ENCODE measurements at places on chromosomes 7 and 10. TPM values are rescaled to one million over a fixed set of nuclear protein-coding genes. Genes with fewer than 3 reads are reported as not detected.
A peak's percentile ranks its signal among the peaks of the same experiment; 100 is the strongest.

Gene ZNF282
- polyA plus RNA-seq = 2.5 TPM

Gene KCND2
- 5.7 TPM for polyA plus RNA-seq

Gene SPDYE9
- polyA plus RNA-seq = 0.86 TPM

Gene C7orf33
- not detected for polyA plus RNA-seq

Gene CHCHD2
- 1,201 TPM for polyA plus RNA-seq

Gene ZNF25
- polyA plus RNA-seq = 2.9 TPM

GRCh38 chr10:127812041-127812440 is 75.1 kb downstream of the FOXI2 start:
- H3K27ac ChIP-seq = no peak overlapping the region
- no peaks in the 10 kb centered on the region for H3K36me3 ChIP-seq
- H3K4me3 ChIP-seq = no peak overlapping the region
- H3K27me3 ChIP-seq = no peaks in the 10 kb centered on the region

DNA sequence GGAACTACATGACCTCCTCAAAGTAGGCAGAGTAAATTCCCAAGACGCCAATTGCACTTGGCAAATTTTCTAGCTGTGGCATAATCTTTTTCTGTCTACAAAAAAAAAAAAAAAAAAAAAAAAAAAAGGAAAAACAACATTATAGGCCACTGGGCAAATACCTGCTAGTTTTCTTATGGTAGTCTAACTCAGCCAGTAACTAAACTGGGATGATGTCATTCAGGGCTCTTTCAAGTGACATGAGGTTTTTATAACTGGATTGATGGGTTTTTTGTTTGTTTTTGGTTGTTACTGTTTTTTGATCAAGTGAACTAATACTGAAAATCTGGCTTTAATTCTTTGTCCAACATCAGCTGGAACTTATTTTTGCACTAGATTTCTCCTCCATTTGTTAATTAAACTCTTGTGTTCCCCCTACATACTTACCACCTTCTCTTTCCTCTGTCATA is 7.4 kb upstream of the VIM start:
- H3K4me3 ChIP-seq = no peak overlapping the region
- H3K27me3 ChIP-seq = no peaks in the 10 kb centered on the region
- no peaks in the 10 kb centered on the region for H3K36me3 ChIP-seq
- H3K4me1 ChIP-seq = peaks cover 11% of the 10 kb centered on the region
- H3K27ac ChIP-seq = no peak overlapping the region

DNA sequence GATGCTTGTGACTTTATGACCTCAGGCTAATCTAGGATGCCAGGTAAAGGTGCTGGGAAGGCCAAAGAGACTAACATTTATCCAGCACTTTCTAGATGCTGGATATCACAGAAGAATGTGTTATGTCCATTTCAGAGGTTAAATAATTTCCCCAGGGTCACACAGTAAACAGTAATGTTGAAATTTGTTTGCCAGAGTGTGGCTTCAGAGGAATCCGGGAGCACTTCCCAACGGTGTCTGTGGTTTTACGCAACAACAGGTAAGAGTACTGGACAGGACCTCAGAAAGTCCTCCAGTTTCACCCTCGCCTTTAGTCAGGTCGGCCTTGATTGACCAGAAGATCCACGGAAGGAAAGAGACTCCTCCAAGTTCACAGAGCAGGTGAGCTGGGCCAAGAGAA is 1.7 kb downstream of the SHTN1 start:
- no peak overlapping the region for H3K27ac ChIP-seq
- H3K27me3 ChIP-seq = peaks cover 9% of the 10 kb centered on the region
- H3K4me3 ChIP-seq = no peak overlapping the region
- no peaks in the 10 kb centered on the region for H3K4me1 ChIP-seq
- DNase-seq = no peak

- no peak overlapping the region for H3K27ac ChIP-seq
- DNase-seq = no peak
- no peaks in the 10 kb centered on the region for H3K36me3 ChIP-seq
- H3K4me3 ChIP-seq = no peak overlapping the region
- H3K4me1 ChIP-seq = no peaks in the 10 kb centered on the region
- H3K27me3 ChIP-seq = no peaks in the 10 kb centered on the region
Observed at GRCh38 chr7:55056577-55057480, 38.0 kb downstream of the EGFR start.

DNA sequence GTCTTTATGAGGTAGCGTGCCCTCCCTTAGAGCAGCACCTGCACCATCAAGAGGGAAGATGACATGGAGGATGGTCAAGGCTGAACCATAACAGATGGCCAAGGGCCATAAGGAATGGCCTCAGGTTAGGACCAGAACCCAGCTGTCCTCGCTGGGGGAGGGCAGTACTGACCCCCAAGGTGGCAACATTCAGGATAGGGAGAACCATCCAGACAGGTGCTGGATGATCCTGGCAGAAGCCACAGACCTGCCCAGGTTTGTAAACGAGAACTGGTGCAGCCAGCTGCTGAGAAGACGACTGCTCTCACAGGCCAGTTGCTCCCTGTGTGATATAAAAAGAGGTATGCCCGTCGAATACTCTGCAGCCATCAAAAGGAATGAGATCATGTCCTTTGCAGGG is 320.4 kb downstream of the GLRX3 start:
- no peaks in the 10 kb centered on the region for H3K27me3 ChIP-seq
- H3K27ac ChIP-seq = no peak overlapping the region
- no peaks in the 10 kb centered on the region for H3K36me3 ChIP-seq
- DNase-seq = no peak

GRCh38 chr7:64951250-64951848 is 39.5 kb downstream of the ZNF117 start:
- no peak overlapping the region for H3K4me3 ChIP-seq
- H3K27ac ChIP-seq = no peak overlapping the region
- no peaks in the 10 kb centered on the region for H3K27me3 ChIP-seq
- DNase-seq = peak; percentile 16
